ENCODE measurements at places on chromosomes 11 and 22.

GRCh38 chr11:96045622-96046456 is 121.9 kb upstream of the MTMR2 start:
- peak; percentile 55 for DNase-seq
- H3K36me3 ChIP-seq, result no peaks in the 10 kb centered on the region
- H3K27ac ChIP-seq, result no peak overlapping the region
- H3K27me3 ChIP-seq, result no peaks in the 10 kb centered on the region
- peaks cover 11% of the 10 kb centered on the region for H3K4me1 ChIP-seq

DNA sequence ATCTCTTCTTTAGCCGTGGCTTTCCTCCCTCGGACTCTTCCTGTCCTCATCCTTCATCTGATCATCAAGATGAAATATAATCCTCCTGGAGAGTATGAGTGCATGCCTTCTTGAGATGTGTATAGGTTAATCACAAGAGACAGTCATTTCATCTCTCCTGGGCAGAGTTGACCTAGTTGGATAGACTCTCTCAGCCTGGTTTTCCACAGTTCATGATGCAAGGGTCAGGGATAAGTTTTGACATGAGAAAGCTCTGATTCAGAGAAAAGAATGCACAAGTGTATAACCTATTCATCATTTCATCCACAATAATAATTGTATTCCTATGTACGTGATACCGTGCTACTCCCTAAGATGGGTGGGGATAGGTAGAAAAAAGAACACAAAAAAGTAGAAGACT is 33.2 kb upstream of the CCDC90B start:
- DNase-seq, result no peak
- H3K4me1 ChIP-seq, result no peaks in the 10 kb centered on the region
- no peak overlapping the region for H3K4me3 ChIP-seq
- H3K27me3 ChIP-seq, result no peaks in the 10 kb centered on the region

- no peak overlapping the region for H3K27ac ChIP-seq
- no peaks in the 10 kb centered on the region for H3K27me3 ChIP-seq
- peaks cover 23% of the 10 kb centered on the region for H3K4me1 ChIP-seq
- H3K36me3 ChIP-seq, result no peaks in the 10 kb centered on the region
- H3K4me3 ChIP-seq, result no peak overlapping the region
Observed at GRCh38 chr22:40709752-40710413, 30.6 kb downstream of the MCHR1 start.

- H3K4me1 ChIP-seq, result peaks cover 10% of the 10 kb centered on the region
- H3K4me3 ChIP-seq, result no peak overlapping the region
- no peaks in the 10 kb centered on the region for H3K27me3 ChIP-seq
- no peaks in the 10 kb centered on the region for H3K36me3 ChIP-seq
Observed at GRCh38 chr11:11476971-11477645, 124.1 kb upstream of the CSNK2A3 start.
